ENCODE measurements at places on chromosomes 7 and 10.

- no peak for DNase-seq
Observed at GRCh38 chr10:124560377-124561105, 98.9 kb downstream of the LHPP start.

GRCh38 chr7:111150709-111151108, 59.8 kb downstream of the LRRN3 start:
- DNase-seq, result no peak

- no peak for DNase-seq
Observed at GRCh38 chr10:93807371-93807770, 49.6 kb downstream of the LGI1 start.

GRCh38 chr10:119207713-119208552, 562 bp downstream of the GRK5 start:
- no peak for DNase-seq

Measured in NCI-H1436 (cell line).